NCI-H524 (cell line): ENCODE measurements at places on chromosomes 7 and 10.

DNA sequence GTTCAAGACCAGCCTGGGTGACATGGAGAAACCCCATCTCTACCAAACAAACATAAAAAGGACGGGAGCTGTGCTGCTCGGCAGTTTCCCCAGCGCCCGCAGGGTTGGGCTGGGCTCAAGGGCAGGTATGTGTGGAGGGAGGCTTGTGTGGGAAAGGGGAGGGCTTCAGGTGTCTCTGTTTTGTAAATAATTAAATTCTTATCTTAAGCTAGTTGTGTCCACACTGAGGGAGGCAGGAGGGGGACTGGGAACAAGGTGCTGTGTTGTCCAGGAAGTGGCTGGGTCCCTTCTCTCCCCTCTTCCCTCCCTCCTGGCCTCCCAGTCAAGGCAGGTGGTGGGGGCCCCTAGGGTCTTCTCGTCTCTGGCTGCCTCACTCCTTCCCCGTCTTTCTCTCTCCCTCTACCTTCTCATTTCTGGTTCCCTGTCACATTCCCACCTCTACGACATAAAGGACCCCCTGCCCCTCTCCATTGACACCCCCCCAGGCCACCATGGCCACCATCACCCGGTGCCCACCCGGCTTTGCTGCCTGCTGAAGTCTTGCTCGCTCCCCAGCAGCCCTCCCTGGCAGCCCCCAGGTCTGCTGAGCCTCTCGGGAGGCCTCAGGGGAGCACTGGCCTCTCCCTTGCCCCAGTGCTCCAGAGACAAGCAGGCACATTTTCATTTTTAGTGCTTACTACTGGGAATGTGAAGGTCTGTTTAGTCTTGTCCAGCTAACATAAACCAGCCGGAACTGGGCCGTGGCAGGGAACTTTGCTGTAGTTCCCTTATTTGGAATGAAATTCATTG is 19.3 kb downstream of the NEURL1 start:
- no peak for DNase-seq

DNA sequence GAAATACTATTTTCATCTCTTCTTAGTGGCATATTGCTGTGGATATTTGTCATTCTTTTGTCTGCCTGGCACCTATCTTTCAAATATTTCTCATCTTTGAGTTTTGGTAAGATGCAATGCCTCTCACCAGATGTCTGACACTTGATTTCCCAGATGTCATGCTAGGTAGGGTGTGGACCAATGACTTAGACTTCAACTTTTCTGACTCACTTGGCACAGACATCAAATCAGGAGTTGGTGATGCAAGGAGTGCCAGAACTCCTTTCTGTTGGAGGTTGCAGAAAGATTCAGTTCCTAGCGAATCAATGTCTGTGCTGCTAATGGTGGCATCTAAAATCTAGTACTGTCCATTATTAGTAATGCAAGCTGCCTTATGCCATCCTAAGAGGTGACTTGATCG is 216.9 kb upstream of the FERD3L start:
- DNase-seq: no peak

DNA sequence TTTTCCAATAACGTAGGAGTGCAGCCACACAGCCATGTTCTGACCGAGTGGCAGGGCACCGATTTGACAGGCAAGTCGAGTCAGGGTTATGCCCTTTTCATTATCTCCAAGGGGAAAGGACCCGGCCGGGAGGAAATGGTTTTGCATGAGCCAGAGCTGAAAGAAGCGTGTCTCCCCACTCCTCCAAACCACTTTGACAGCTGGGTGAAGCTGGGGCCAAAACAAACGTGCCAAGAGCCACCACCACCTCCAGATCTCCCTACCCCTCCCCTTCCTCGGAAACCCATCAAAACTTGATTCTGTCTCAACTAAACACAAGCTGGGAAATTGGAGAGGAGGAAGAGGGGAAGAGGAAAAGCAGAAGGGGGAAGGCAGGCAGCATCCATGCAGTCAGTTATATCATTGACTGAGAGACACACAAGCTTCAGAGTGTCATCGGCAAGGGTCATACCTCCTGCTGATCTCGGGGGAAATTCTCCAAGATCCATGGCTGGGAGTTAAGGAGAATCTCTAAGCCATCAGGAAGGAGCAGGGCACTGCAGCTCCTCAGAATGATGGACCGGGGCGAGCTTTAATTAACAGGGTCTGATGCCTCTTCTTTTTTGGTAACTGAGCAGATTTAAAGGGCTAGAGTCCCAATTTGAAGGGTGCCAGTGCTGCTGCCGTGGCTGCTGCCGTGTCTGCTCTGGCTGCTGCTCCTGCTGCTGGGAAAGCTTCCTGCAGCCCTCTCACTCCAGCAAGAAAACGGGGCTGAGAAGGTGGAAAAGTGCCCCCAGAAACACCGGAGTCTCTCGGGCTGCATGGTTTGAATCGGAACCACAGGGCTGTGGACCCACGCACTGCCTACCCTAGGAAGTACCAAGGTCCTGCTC is 34.7 kb upstream of the CALN1 start:
- no peak for DNase-seq

- DNase-seq: no peak
These were observed 209.2 kb downstream of the GPAM start for GRCh38 chr10:111974325-111974724.
